ENCODE measurements at places on chromosomes 13 and 19.

GRCh38 chr13:36344173-36344572, 2.0 kb downstream of the SPART start:
- DNase-seq, result no peak

GRCh38 chr13:73974051-73974450, 160.2 kb downstream of the KLF12 start:
- no peak for DNase-seq

DNA sequence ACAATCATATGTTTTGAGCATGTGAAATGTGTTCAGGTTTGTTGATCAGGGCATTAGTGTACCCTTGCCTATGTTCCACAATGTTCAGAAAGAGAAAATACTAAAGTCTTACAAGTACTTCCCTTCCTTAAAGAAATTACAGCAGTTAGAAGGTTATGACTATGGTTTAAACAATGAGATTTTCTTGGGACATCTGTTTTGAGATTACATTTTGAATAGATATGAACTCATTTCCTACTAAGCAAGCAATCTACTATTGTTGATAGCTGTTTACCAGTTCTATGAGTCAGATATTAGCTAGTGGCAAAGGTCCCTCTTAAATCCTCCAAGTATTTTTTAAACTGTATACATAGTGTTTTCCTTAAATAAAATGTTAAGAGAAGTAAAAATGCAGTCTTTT, 241.3 kb downstream of the DACH1 start:
- DNase-seq, result no peak

GRCh38 chr13:41680900-41681299, 223.6 kb downstream of the RGCC start:
- DNase-seq, result no peak

GRCh38 chr19:9885077-9885552, 50.0 kb downstream of the PIN1 start:
- no peak for DNase-seq

- no peak for DNase-seq
These were observed 6.3 kb downstream of the ARGLU1 start for GRCh38 chr13:106561551-106562170.

DNA sequence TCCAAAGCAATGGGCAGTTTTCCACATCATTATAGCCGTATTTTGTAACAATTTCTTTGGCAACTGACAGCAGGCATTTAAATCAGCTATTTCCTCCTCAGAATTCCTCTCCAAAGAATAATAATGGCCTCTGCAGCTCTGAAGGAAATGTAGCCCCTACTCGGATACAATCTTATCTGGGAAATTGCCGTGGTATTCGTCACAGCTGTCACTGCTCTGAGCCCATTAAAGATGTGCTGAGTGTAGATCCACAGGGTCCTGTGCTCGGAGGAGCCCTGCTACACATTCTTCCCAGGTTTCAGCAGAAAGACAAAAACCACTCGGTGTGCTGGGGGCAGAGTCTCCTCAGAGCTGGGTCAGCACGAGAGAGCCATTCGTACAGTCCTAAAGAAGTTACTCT, 33.1 kb downstream of the MZT1 start:
- DNase-seq, result no peak

GRCh38 chr19:11164879-11165406, 9.4 kb upstream of the SPC24 start:
- no peak for DNase-seq

GRCh38 chr13:50613356-50613831, 230.1 kb downstream of the DLEU7 start:
- no peak for DNase-seq

- DNase-seq, result no peak
These were observed 14.7 kb downstream of the MAG start for GRCh38 chr19:35306473-35307246.

- DNase-seq, result no peak
These were observed 700 bp downstream of the ZNF816 start for GRCh38 chr19:52961981-52962380.

DNA sequence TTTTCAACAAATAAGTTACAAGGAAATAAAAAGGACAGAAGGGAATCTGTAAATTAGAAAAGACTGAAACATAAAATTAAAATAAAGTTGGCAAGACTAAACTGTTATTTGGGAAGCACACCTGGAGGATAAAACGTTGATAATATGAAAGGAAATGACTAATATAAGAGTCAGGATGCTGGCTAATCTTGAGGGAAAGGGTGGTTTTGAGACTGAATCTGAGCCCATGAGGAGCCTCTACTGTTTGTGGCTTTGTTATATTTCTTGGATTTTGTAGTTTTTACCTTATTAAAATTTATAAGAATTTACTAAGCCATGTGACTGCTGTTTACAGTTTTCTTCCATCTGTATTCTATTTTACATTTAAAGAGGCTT, 718.0 kb upstream of the SPRY2 start:
- no peak for DNase-seq

- no peak for DNase-seq
These were observed 16.2 kb downstream of the ITPKC start for GRCh38 chr19:40733149-40733548.

GRCh38 chr19:3407556-3408516, 41.5 kb downstream of the NFIC start:
- no peak for DNase-seq

GRCh38 chr13:98326291-98326690, 149.2 kb upstream of the RNF113B start:
- DNase-seq, result no peak

DNA sequence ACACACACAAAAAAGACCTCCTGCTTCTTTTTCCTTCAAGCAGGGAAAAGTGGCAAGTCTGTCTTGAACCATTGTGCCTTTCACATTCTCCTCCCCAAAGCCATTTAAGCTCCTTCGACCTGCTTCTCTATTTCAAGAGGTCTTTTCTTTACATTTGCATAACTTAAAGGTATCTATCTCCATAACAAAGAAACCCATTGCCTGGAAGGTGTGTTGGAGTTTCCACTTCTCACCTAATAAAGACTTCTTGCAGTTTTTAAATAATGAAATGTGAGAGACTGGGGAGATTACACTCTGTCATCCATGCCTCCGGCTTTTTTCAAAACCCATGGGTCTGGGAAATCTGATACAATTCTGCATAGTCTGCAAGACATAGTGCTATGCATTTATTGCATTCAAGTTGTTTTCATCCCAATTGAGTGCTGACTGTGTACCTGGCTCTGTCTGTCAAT, 41.8 kb upstream of the NBEA start:
- DNase-seq, result no peak

- no peak for DNase-seq
These were observed 527.1 kb downstream of the FGF9 start for GRCh38 chr13:22198001-22198400.

DNA sequence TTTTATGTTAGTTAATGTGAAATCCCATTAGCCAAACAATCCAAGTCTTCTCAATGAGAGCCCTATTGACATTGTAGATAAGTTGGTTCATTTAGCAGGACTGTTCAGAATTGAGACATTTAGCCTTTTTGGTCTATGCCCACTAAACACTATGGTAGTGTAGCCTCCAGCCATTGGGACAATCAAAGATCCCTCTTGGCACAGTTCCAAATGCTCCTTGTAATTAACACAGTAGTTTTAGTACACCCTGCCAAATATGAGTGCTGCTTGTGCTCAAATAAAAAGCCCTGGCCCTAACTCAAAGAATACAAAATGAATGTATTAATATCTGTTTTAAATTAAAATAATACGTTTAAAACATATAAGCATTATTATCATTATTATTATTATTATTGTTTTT, 15.4 kb upstream of the FAM216B start:
- no peak for DNase-seq

- no peak for DNase-seq
These were observed 575.0 kb downstream of the DIAPH3 start for GRCh38 chr13:59588717-59589067.

- DNase-seq, result no peak
These were observed 233.4 kb upstream of the SPRY2 start for GRCh38 chr13:80574113-80574850.

- no peak for DNase-seq
These were observed 524.1 kb upstream of the SLITRK5 start for GRCh38 chr13:87147076-87147475.

DNA sequence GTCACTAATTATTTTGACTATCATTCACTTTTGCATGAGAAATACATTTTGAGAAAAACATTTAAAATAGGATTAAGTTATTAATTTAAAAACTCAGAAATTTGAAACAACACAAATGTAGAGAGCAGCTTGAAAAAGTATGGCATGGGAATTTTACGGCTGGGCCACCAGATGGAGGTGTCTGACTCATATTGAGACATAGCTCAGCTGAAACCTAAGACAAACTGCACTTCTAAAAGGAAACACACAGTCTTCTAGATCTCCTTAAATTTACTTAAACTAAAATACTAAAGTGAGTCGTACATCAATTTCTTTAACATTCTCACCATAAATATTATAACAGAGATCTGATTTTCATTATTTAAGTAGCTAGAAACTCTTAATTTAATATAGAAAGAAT, 41.9 kb upstream of the POSTN start:
- DNase-seq, result no peak

DNA sequence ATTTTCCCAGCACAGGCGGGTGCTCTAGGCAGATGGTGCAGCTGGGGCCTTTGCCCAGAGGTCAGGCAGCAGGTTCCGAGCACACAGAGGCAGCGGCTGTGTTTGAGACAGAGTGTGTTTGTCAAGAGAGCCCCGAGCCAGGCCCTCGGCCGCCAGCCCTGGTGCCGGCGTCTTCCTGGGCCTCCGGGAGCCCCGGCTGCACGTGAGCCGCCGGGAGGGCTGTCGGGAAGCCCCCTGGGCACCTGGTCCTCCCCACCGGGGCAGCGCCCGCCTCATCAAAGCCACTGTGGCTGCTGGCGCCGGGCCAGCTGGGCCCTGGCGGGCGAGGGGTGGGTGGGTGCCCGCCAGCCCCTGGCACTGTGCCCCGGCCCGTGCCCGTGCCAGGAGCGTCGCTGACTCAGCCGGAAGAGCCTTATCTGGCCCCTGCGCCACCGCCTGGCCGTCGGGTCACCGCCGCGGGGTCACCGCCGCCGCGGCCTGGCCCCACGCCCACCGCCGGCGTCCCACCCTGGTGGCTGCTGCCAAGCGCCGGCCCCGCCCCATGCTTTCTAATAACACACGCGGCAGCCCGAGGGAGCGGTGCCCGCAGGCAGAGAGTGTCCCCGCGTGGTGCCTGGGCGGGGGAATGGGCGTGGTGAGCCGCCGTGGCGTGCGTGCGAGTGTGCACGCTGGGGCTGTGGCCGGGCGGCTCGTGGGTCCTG, 14.9 kb downstream of the ARID3A start:
- DNase-seq, result no peak

DNA sequence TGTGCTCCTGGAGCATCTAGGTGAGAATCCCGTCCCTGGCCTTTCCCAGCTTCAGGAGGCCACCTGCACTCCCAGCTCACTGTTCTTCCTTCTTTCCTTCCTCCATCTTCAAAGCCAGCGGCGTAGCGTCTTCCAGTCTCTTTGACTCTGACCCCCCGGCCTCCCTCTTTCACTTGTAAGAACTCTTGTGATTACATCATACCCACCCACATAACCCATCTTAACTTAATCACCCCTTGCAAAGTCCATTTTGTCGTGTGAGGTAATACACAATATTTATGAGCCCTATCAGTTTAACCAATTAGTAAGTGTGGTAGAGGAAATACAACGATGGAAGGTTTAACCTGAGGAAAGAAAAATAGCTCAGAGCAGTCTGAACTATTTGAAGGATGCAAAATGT, 4.6 kb upstream of the CDC16 start:
- no peak for DNase-seq

- no peak for DNase-seq
These were observed 139.3 kb downstream of the IRS2 start for GRCh38 chr13:109647053-109647452.

DNA sequence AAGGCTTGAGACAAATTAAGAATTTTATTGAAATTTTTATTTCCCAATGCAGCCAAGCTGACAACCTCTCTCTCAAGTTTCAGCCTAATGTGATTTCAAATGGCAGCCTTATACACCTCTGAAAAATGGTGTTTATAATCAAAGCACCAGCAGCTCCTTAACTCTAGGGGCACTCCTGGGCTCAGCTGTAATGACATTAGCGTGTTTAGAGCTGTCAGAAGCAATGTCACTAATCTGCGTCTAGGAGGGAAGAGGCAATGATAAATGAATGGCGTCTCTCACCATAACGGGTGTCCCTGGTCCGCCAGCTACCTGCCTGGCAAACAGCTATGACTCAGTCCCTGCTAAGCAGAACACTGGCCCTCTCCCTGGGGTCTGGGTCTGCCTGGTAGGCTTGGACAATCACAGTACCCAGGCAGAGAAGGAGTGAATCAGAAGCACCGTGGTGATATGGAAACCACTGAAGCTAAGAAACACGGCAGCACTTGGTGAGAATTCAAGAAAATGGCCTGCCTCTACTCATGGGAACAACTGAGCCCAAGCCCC, 131.8 kb upstream of the VSTM2B start:
- DNase-seq, result no peak

- no peak for DNase-seq
These were observed at the start of gene MIDN for GRCh38 chr19:1248139-1248785. Gene MIDN, plus strand, starts transcription at chr19:1248583. Its CDS starts 1,714 bp downstream, at chr19:1250297.

- no peak for DNase-seq
These were observed 28.2 kb downstream of the KCNC3 start for GRCh38 chr19:50300814-50301606.

DNA sequence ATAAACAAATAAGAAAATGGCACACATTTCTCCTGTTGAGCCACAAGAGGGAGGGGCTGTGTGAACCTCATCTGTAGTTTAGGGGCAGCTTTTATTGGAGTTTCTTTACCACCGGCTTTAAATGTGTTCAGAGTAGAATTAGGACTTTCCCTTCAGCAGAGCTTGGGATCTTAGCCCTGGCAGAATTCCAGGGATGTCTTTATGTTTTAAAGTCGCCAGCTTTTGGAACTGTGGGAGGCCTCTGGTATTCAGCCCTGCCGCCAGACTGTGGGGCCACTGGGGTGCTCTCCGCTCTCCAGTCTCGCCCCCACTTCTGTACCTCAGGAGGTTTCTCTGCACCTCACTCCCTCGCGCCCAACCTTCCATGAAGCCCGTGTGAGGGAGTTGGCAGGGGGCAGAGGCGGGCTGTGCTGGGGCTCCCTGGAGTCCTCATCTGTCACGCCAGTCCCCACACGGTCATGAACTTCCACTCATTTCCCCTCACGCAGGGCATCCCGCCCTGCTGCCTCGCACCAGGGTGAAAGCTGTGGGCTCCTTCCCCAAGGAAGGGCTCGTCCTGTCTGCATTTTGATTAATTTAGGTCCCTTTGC, 31.5 kb downstream of the CCDC8 start:
- no peak for DNase-seq
